ENCODE measurements at places on chromosomes 6 and 20.

GRCh38 chr6:16697437-16698161, 63.7 kb downstream of the ATXN1 start:
- DNase-seq, result no peak

DNA sequence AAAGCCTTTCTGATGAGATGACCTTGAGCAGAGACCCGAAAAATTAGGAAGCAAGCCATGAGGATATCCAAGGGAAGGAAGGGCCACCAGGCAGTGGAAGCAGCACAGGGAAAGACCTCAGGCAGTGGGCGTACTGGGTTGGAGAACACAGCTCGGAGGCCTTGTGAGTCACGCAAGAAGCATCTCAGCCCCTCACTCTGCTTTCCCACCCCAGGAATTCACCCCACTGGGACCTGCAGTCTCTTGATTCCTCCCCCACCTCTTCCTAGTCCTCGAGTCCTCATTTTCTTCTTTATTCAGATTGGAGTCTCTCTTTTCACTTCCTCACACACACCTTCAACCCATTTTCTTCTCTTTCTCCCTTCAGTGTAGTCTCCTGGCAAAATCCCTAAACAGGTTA, 27.0 kb downstream of the RPRD1B start:
- DNase-seq, result no peak

GRCh38 chr6:28383235-28384142, 16.1 kb downstream of the ZSCAN12 start:
- DNase-seq, result peak; percentile 76

- DNase-seq, result peak; percentile 81
Observed at GRCh38 chr6:139124887-139125672, 9.8 kb upstream of the HECA start.

DNA sequence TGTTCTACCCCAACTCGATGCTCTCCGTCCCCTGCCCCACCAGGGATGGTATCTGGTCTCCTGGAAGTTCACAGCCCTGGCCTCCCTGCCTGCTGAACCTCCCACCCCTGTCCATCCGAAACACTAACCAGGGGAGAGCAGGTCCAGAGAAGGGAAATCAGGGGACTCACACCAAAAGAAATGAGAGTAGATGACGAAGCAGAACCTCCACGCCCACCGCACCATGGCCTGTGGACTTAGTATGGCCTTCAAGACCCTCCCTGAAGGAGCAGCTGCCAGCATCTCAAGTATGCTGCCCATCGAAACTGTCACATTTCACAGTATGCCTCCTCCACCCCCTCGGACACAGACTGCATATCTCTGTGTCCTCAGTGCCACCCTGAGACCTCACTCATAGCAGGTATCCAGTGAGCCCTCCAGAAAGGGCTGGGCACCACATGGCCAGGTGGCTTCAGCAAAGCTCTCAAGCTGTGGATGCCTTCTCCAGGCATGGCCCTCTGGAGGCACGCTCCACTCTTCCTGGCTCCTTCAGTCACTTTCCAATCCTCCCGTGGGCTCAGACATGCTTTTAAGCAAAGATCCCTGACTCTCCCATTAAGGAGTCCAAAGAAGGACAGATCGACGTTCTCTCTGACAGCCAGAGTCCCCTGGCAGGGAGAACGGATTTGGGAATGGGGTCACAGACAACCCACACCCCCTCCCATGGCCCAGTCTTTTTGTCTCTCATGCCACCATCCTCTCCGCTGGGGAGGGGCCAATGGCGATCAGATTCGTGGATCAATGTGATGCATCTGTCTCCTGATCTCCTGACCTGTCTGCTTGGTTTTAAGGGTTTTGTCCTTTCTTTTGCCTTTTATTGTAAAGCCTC, 158.4 kb downstream of the ANKRD60 start:
- DNase-seq, result no peak

DNA sequence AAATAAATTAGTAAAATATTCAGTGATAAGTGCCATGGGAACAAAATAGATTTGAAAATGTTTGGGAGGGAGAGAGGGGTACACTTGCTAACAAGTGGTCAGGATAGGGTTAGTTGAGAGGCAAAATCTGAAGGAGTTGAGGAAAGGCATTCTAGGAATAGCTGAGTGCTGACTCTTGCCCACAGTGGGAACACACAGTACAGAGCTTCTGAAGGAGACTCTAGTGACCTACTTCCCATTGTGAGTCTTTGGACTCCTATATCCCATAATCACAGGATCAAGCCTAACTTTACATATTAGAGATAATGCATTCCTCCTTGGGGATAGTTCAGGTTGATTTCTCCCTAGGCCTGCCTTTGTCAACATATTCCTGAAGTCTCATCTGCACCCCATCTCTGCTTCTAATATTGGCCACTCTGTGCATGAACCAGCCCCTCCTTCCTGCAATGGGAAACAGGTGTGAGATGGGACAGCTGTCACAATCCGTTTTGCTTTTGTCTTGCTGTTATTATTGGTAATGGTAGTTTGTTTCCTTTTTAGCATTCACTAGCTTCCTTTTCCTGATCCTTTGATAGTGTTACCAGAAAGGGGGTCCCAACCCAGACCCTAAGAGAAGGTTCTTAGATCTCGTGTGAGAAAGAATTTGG, 2.6 kb upstream of the TRIM38 start:
- DNase-seq, result no peak

DNA sequence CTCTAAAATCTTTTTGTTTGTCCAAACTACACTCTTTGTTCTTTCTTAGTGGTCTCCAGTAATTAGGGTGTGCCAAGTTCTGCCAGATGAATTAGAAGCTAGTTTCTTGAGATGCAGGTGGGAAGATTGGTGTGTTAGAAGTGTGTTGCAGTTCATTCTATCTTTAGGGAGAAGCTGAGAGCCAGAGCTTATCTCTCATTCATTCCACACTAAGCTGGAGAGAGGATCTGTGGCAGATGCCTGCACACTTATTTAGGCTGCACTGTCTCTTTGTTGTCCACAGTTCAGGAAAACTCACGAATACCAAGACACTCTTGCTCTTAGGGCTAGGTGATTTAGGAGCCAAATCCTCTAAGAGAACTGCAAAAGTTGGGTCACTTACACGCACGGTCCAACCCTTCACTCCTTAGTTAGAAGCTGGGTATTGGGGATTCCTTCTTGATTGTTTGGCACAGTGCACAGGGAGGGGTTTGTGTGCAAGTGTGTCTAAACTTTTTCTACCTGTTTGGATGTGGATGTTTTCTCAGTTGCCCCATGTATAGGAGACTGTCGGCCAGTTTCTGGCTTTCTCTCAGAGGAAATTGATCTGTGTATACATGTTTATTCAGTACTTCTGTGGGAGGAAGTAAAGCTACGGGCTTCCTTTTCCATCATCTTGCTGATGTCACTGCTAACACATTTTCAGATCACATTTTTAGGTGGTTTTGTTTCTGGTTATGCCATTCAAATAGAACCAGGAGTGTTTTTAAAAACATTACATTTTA, 49.5 kb downstream of the SMAP1 start:
- no peak for DNase-seq

GRCh38 chr6:89371849-89372505, 19.5 kb upstream of the UBE2J1 start:
- DNase-seq, result peak; percentile 80

- no peak for DNase-seq
Observed at GRCh38 chr6:148203281-148203925, 139.2 kb upstream of the SASH1 start.

DNA sequence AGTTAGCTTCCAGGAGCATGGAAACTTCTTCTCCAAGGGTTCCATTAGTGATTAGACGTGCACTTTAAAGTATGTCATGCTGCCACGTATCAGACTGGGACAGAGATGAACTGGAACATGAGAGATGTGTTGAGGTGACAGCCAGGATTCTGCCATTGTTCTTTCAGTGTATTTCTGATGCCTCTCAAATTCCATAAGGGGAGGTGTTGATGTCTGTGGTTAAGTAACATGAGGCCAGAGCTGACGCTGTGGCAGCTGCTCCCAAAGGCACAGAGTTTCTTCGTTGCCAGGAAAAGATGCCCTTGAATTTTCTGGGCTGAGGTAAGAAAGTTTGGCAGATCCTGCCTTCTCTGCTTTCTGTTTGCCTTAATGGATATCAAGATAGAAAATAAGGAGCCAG, 63.5 kb downstream of the TRMT6 start:
- no peak for DNase-seq

- DNase-seq, result no peak
Observed at GRCh38 chr20:21702553-21703470, 2.7 kb upstream of the PAX1 start.

- DNase-seq, result no peak
Observed at GRCh38 chr20:37503256-37503927, 17.7 kb upstream of the NNAT start.

- DNase-seq, result no peak
Observed at GRCh38 chr20:62876501-62876901, 14.9 kb upstream of the TCFL5 start.

GRCh38 chr6:22807261-22807660, 237.9 kb downstream of the HDGFL1 start:
- DNase-seq, result no peak

DNA sequence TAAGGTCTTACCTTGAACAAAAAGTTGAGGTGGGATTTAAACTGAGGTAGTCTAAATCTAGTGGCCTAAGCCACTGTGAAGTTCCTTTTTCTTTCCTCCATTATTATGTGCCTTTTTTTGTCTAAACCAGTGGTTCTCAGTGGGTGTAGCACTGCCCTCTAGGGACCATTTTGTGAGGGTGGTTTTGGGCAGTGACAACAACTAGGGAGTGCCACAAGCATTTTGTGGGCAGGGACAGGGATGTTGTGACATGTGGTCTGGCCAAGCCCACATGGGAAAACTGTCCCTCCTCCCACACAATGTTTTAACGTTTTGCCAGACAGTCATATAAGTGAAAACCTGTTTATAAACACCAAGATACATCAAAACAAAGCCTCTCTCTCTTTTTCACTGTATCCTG, 899.4 kb upstream of the FLRT3 start:
- no peak for DNase-seq

GRCh38 chr6:12083302-12083701, 71.2 kb downstream of the HIVEP1 start:
- DNase-seq, result no peak

DNA sequence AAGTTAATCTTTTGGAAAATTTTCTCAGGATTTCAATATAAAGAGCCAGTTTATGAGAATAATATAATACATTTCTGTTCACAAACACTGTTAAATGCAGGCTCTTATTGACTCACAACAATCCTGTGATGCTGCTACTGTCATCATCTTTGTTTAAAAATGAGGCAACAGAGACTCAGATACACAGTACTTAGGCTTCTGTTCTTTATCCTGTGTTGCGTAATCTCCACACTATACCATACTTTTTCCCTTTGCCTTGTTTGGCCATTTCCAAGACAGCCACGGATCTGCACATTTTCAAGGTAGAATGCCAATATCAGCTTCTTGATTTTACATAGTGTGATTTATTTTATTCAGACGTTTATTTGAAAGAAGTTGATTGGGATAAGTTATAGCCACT, 699.0 kb upstream of the CITED2 start:
- no peak for DNase-seq

DNA sequence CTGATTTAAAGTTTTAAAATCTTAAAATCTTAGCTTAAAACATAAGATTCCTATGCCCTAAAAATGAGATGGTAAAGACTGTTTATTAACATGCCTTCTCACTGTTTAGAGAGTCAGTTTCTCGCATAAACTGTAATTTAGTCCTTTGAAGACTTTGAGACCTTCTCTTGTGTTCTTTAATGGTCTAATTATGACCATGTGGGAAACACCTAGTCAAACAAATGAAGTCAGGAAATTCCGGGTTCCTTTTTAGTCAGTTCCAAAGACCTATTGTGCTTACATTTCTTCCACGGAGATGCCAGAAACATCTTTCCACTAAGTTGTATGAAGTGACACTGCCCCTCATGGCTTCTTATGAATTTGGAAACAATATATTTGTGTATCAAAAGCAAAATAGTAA, 64.2 kb upstream of the KIF25 start:
- DNase-seq, result no peak

DNA sequence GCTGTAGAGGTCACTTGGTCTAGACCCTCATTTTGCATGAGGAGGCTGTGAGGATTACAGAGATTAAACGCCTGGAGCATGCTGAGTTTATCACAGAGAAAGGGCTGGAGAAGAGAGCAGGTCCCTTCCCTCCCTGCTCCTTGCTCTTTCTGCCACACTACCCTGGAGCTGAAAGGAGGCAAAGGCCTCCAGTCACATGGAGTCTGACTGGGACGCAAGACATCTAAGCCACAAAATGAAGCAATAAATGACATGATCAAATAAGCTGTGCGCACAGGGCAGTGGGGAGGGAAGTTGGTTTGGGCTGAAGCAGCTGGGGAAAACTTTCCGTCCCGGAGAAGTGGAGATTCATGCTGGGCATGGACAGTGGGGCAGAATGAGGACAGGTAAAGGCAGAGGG, 33.3 kb downstream of the ATXN1 start:
- DNase-seq, result peak; percentile 18

GRCh38 chr6:1821513-1822183, 211.9 kb downstream of the FOXC1 start:
- DNase-seq, result no peak

DNA sequence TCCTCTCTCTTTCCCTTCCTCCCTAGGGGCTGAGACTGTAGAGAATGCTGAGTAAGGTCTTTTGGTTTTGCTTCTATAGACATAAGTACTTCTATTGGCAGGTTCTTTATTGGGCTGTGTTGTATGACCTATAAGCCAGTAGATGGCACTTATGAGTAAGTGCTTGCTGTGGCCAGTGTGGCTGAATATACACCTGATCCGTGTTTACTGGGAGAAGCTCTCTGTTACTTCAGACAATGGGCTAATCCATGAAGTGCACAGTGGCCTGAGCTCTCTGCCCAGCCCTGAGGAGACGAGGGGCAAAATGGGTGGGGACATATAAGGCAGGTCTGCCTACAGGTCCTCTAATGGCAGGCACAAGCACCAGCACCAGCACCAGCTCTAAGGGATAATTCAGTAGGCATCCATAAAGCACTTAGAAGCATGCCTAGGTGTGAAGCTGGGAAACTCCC, 610.3 kb downstream of the RNF144B start:
- no peak for DNase-seq

GRCh38 chr20:50567860-50568548, 57.8 kb downstream of the PTPN1 start:
- no peak for DNase-seq

- no peak for DNase-seq
Observed at GRCh38 chr20:11861479-11861878, 56.2 kb upstream of the BTBD3 start.

DNA sequence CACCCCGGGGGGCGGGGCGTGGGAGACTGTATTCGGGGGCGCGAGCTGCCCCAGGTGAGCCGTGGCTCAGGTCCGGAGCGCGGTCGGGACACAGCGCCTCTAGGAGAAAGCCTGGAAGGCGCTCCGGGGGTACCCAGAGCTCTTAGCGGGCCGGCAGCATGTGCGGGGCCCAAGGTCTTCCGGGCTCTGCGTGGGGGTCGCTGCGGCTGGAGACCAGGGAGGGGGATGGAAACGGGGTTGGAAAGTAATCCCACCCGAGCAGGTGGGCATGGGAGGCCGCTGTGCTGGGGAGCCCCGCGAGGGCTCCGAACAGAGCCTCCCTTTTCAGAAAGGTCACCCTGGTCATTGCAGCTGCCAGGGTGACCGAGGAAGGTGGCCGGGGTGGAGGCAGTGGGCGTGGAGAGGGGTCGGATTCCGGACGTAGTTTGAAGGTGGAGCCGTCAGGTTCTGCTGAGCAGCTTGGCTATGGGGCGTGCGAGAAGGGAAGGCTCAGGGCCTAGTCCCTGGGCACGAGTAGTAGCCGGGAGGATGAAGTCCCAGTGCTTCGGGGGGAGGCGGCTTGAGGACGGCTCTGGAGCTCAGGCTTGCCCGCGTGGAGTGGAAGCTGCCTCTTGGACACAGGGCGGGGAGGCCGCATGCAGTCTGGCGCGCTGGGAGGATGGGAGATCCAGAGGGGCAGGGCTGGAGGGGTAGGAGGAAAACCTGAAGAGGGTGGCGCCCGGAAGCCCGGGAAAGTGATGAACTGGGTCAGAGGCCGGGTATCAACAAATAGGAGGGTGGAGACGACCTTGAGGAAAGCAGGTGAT, at the start of gene SIRT5:
TSS of gene SIRT5 (plus strand) at position 31 of the 806 bp plus-strand sequence. CDS start 9,510 bp downstream, outside the sequence.
- DNase-seq, result peak; percentile 76
